T follicular helper cell (primary cell): ENCODE measurements at places on chromosomes 13 and 19.

GRCh38 chr13:52156724-52157261 lies 2.6 kb downstream of the NEK3 start:
- no peak for DNase-seq

DNA sequence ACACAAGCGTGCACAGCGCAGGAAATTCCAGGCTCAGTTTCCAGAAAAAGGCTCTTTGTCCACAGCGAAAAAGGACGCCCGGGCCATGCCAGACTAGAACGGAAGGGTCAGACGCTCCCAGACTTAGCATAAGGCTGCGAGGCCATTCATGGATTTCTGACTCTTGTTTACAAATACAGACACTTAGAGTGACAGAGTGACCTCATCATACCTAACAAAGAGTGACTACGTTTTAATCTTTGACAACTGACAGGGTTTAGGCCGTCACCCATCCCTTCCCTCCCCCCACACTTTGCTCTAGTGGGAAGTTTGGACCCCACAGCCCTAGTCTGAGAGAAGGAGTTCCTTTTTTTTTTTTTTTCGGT lies 418 bp upstream of the ZNF709 start:
- no peak for DNase-seq

DNA sequence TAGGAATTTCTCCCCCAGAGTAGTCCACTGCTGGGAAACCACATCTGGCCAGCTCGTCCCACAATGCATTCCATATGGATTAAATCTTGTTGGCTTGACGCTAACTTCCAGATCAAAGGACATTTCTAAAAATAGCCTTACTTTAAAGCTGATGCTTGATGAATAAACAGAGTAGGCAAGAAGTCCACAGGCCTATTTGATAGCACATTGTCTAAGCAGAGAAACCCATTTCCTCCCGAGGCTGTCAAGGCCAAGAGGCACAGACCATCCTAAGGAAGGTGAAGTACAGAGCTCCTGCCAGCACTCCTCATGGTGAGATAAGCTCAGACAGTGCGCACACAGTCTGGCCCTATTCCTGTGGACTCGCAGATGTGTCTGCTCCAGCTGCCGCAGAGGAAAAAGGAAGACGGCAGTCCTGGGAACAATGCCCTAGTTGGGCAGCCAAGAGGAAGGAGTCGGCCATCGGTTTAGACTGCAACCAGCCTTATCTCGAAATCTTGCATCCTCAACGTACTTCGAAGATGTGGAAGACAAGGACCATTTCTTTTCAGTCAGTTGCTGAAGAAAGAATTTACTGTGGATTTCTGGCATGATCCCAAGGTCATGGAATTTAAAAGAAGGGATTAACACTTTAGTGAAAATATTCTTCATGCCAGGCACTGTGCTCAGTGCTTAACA lies 156.8 kb downstream of the RGCC start:
- no peak for DNase-seq

DNA sequence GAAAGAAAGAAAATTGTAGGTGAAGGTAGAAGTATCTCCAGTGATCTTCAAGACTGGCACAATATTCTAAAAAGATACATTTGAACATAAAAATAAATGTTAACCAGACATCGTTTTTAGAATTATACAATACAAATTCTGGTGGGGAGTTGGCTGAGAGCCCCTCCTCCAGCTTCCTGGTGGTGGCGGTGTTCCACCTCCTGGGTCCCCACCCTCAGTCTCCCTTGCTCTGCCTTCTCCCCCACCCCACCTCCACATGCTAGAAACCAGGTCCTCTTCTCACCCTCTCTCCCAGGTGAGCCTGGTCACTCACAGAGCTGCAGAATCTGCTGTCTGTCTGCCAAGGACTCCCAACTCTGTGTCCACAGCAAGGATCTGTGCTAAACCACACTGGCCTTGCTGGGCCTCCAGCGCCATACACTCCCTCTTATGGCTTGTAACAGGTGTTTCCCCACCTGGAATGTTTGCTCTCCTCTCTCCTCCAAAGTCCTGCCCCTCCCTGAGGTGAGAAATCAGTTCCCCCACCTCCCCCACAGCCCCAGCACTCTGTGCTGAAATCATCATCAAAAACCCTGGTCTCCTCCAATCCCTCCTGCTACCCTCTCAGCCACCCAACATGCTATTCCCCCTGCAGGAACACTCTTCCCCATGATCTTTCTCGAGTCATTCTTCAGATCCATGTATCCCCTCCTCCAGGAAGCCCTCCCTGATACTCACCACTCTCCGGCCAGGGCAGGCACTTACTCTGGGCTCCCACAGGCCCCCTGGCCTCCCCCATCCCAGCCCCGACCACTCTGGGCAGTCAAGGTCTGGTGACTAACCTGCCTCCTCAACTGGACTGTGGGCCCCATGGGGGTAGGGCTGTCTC lies 20.5 kb upstream of the CYP2S1 start:
- DNase-seq, result no peak
